ENCODE measurements at places on chromosomes 5 and 9. TPM values are rescaled to one million over a fixed set of nuclear protein-coding genes. Genes with fewer than 3 reads are reported as not detected.

DNA sequence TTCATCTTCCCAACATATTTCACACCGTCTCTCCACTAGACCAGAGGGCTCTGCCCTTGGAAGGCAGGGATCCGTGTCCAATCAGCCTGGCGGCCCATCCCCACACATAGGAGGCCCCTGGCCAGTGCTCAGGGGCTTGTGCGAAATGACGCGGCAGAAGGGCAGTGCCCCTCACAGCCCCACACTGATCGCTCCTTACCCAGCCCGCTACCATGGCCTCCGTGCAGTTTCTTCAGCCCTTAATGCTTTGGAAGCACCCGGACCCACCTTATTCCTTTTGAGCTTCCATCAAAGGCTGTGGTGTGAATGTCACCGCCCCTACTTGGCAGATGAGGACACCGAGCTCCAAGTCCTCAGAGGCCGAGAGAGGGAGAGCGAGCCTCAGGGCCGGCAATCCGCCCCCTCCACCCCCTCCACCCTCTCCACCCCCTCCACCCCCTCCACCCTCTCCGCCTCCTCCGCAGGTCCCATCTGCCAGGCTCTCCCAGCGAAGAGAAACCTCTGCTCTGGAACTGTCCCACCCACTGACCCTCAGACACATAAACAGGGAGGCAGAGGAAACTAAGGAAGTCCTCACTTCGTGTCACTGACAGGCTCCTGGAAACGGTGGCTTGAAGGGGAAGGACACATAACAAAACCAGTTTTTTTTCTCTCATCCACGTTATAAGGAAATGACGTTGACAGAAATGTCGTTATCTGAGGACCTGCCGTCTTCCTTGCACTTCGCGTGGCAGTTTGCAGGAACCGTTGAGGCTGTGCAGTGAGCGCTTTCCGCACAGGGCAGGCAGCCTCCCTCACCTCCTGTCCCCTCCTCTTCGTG, 13.9 kb downstream of the QSOX2 start:
- DNase-seq, result no peak

- peak; percentile 75 for DNase-seq
These were observed 363.3 kb upstream of the RPS23 start for GRCh38 chr5:82641331-82642003.

GRCh38 chr9:117093891-117094844, 320.7 kb downstream of the ASTN2 start:
- no peak for DNase-seq

DOCK8 gene
- 46.7 TPM for polyA plus RNA-seq

All from testis (tissue), 5 donors.